ENCODE measurements at places on chromosomes 11 and 22.

DNA sequence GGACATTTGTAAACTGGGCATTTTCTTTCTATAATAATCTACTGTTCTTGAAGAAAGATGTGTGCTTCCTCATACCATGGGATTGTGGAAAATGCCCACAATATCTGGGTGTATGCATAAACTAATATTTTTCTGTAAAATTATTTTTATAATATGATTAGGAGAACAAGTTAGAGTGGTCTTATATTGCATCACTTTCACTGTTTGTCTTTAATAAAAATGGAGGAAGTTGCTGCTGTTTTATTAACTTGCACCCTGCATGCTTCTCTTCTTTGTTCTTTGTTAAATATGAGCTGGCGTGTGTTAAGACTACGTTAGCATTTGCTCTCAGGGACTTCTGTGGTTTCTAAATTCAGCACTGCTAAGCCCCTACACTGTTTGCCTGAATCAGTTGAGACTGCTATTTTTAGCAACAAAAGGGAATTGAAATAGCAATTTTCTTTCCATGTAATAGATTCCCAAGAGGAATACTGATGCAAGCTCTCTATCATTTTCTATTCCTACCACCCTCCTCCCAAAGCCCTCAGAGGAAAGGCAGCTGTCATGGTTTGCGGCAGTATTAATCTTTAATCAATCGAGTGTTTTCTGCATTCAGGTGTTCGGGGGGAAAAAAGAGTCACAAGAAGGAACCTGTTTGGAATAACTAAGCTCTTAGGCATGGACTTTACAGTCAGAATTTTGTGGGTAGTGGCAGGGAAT is 56.1 kb downstream of the HSD17B12 start:
- DNase-seq: no peak

- DNase-seq: no peak
Measured at GRCh38 chr11:108943853-108944252, 279.0 kb downstream of the DDX10 start.

- DNase-seq: no peak
Measured at GRCh38 chr11:68441466-68442230, 18.9 kb upstream of the PPP6R3 start.

DNA sequence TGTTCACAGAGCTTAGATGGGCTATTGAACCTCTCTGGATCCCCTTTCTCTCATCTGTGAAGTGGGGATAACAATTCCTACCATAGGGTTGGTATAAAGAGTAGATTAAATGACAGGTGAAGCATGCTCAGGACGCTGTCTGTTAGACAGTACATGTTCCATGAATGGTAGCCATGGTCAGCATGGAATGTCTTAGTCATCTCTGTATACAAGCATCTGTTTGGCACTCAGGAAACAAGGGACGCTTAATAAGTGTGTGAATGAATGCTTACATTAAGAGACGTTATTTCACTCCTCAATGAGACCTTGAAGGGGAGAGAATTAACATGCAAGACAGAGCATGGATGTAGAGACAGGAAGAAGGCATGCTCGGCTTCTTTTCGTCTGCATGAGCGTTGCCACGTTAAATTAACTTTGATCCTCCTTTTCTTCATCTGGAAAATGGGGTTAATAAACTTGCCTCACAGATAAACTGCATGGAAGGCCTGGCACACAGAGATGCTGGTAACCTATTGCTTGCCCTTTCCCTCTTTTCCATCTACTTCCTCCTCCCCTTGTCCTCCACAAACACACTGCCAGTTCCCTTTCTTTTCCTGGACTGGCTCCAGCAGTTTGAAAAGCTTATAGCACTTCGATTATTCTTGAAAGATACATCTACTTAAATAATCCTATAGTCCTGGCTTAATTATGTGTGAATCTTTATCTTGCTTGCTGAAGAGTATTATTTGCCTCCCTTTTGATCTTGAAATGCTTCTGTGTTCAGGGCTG is 267.2 kb upstream of the MTNR1B start:
- no peak for DNase-seq

DNA sequence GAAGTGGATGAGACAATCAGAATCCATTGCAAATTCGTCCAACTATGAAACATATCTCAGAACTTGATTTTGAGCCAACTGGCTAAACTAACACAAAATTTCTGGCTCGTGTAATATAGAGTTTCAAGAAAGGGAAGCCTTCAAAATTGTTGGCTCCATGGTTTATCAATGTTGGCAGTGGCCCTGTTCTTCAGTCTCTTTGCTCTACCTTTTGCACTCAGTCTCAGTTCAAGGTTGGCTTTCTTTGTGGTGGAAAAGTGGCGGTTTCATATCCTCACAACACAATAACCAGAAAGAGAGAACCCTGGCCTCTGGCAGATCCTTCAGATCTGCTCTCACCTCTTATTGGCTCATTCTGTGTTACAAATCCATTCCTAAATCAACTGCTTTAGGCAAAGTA is 473.8 kb upstream of the API5 start:
- DNase-seq: no peak

DNA sequence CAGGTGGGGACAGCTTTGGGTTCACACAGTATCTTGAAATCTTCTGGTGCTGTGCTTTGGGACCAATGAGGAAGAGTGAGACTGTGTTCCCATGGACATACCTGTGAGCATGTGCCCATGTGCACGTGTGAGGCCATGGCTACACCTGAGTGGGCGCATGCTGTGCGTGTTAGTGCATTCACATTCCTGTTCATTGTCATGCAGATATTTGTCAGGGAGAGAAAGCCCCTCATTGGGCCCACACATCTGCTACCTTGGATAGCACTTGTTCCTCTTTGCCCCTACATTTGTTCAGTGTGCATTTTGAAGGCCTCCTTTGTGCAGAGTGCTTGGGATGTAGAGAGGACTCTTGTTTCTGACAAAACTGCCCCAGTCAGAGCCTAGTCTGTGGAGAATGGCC is 154.3 kb upstream of the E2F8 start:
- no peak for DNase-seq

DNA sequence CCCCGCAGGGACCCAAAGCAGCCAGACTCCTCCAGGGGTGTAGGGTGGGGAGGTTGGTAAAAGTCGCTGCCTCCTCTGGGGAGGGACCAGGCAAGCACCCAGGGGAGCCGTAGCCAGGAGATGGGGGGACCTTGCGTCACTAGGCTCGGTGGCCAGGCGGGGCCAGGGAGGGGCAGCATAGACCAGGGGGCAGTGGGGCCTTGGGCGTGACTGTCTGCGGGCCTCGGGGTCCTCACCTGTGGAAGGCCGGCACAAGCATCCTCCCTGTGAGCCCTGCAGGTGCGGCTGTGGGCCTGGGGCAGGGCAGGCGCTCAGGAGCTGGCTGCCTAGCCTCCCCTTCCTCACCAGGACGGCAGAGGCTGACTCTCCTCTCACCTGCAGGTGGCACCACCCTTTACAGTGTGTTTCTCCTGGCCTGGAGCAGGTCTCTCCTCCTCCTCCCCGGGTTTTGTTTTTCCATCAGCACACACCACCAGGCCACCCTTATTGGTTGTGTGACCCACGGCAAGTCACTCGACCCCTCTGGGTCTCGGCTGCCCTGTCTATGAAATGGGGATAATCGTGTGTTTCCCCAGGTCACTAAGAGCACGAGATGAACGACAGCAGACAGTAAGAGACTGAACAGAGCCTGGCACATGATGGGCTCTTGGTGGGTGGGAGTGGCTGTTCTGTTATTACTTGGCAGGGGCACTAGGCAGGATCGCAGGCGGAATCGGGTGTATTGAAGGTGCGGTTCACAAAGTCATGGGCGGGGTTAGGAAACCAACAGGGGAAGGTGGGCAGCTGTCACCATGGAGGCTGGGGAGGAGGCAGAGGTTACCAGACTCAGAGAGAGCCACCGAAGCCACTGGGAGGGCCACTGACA is 52.7 kb downstream of the FLRT1 start:
- no peak for DNase-seq

DNA sequence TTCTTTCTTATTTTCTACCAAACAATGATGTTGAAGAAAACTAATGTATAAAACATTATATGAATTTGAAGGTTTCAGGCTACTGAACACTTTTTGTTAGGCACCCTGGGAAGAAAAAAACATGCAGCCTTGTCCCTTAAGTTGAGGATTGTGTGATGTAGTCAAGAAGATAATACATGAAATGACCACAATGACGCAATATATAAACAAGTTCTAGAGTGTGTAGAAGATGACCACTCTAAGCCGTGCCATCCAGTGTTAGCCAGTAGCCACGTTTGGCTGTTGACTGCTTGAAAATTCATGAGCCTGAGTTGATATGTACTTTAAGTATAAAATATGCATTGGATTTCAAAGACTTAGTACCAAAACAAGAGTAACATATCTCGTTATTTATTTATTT is 16.2 kb downstream of the SWAP70 start:
- no peak for DNase-seq

- no peak for DNase-seq
Measured at GRCh38 chr11:31786996-31787685, 24.0 kb downstream of the PAX6 start.

DNA sequence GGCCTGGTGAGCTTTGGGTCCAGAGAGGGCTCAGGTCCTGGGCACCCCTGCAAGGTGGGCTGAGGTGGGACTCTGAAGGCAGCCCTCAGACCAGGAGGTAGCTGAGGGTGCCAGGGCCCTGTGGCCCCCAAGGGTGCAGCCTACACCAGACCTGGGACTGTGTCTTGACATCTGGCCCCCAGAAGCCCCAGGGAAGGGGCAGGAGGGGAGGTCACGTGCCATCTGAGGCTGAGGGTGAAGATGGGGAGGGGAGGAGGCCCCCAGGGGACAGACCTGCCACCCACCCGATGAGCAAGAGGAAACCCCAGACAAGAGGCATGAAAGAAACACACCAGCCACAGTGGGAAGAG is 520.2 kb downstream of the BRD1 start:
- no peak for DNase-seq

DNA sequence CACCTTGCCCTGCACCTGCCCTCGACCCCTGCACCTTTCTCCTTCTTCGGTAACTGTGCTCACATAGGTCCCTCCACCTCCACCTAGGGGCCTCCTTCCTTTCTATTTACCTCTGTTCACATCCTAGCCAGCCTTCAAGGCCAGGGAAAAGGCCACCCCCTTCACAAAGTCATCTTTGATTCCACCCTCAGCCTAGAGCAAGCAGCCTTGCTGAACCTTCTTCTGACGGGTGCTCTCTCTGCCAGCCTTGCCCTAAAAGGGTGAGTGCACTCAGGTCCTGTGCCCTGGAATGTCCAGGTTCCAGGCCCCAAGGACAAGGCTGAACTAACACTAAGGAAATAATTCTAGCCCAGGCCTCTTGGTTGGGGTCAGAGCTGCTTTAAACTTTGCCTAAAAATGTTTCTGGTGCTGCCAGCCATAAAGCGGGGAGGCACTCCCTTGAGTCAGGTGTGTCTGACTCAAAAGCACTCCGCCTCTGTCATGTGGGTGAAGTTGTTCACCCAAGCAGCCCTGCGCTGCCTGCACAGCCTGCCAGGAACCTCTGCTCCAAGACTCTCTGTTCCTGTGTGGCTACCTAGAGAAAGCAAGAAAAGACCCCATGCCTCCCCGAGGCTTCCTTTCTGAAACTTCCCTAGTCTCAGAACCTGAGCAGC is 9.2 kb upstream of the FAM83F start:
- DNase-seq: no peak

DNA sequence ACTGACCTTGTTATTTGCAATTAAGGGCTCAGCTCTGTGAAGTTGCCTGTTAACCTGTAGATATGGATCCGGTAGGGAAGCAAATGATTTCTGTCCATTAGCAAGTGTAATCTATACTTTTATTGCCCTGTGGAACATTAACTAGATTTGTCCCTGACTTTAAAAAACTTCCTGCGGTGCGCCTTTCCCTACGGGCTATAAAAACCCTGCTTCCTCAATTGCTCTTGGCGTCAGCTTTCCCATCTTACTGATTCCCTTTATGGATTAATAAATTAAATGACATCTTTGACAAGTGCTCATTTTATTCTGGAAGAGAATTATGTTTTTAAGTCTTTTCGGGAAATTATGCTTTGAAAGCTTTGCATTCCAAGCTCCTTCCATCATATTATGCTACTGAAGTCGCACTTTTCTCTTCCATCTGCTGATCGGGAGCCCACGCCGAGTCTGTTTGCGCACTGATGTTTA is 18.3 kb upstream of the CLMP start:
- DNase-seq: no peak

- no peak for DNase-seq
Measured at GRCh38 chr11:124942466-124943253, 6.8 kb upstream of the HEPACAM start.

GRCh38 chr11:87144252-87144651 is 106.5 kb downstream of the TMEM135 start:
- DNase-seq: no peak

GRCh38 chr22:27466778-27467438 is 334.6 kb downstream of the MN1 start:
- DNase-seq: no peak

- DNase-seq: no peak
Measured at GRCh38 chr11:60887556-60887955, 18.8 kb downstream of the PRPF19 start.

DNA sequence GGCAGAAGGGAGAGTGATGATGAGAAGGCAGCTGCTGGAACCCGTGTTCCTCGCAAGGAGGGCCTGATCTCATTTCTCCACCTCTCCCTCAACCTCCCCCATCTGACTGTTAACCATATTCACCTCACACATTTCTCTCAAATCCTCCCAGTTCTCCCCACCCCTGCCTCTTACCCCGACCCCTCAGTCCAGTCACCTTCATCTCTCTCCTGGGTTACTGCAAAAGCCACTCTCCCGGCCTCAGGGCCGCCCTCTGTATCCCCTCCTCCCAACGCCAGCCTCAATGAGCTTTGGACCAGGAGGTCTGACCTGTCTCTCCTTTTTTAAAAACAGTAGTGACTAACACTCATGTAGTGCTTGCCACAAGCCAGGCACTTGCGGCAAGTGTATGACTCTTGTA is 29.5 kb upstream of the LMO1 start:
- no peak for DNase-seq

GRCh38 chr11:134069426-134070341 is 812 bp downstream of the JAM3 start:
- DNase-seq: peak; percentile 10

DNA sequence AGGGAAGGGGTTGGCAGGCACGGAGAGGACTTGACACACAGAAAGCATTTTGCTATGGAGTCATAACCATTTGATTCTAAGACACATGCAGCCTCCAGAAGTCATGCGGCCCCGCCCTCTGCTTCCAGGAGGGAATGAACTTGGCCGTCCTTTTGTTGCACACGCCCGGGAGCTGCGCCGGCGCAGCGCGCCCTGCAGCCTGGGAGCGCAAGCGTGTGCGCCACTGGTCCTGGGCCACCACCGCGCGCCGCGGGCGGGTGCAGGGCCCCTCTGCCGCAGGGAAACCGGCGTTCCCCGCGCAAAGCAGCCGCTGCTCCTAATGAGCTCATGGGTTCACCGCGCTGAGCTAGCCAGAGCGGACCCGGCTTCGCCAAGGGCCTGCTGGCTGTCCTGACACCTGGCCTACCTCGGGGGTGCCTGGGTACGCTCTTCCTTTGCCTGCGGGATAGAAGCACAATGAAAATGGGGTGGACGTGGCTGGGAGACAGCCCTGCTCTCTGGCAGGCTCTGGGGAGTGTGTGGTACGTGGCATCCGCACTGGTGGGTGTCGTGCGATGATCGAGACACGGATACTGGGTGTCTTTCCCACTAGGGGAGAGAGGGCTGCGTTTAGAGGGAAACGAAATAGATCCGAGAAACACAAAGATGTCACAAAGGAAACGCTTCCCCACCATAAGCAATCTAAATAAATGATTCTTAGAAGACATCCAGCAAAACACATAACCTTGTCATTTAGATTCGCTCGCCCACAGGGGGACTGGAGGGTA is 669 bp downstream of the MICAL3 start:
- DNase-seq: peak; percentile 68
